NCI-H1048 (cell line): ENCODE measurements at places on chromosomes 1 and 21.

DNA sequence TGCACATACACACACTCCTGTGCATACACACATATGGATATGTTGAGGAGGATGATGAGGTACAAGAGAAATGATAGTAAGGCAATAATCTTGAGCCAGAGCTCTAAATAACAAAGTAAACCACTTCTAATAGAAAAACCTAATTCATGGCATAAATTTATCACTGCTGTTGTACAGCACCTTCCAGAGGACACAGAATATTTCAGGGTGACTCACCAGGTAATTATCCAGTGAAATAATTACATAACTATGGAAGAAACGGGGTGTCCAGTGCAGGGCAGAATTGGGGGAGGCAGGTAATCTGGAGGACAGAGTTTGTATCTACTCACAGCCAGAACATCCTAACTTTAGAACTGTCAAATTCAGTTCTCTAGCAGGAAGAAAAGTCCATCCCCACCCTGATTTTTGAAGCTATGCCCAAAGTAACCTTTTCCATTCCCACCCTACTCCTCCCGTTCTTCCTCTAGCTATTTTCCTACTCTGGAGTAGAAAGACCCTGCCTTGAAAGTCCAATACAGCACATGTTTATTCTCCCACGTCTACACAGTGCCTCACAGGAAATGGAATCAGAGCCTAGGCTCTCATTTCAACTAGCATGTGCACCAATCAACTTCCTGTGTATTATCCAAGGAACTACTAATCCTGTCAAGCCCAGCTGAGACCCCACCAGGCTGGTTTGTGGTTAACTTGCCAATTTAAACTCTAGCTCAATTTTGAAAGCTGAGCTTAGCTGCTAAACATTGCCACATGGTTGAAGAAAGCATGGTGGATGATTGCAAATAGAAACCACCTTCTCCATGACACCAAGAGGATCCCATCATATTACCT, 96.6 kb downstream of the PTPN14 start:
- no peak for DNase-seq

DNA sequence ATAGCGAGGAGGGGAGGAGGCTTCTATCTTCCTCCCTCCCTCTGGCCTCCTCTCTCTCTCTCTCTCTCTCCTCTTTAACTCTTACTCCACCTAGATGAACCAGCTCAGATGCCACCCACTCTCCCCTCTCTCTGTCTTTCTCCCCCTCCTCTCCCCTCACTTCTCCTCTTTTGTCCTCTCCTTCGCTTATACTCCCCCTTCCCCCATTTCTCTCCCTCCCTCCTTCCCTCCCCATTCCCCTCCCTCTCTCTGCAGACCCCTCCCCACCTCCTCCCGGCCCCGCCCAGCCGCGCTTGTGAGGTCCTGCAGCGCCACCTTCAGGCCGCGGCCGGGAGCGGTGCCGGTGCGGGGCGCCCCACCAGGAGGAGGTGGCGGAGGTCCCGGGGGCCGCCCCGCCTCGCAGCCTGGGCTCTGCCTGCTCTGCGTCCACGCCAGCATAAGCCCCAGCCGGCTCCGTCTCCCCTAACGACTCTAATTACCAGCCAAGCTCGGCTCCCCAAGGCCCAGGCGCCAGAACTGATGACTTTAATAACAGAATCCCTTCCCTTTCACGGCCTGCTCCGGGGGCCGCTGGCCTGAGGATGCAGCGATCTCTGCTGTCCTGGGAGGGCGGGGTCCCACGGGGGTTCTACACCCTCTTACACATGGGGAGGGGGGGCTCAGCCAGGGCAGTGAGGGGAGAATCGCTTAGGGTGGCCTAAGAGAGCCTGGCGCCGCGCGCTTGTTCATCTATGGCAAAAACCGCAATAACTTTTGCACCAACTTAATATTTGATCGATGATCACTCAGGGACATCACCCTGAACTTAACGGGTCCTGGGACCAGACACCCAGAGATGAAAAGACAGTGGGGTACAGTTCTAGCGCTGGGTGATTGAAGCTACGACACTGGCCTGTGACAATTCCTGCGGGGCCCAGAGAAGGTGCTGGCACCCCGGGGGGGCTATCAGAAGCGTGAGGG, 637.3 kb downstream of the MATN1 start:
- peak; percentile 15 for DNase-seq

- no peak for DNase-seq
These were observed 28.4 kb downstream of the RASAL2 start for GRCh38 chr1:178122283-178122682.

GRCh38 chr21:35586305-35586704, 474.0 kb downstream of the SETD4 start:
- no peak for DNase-seq

DNA sequence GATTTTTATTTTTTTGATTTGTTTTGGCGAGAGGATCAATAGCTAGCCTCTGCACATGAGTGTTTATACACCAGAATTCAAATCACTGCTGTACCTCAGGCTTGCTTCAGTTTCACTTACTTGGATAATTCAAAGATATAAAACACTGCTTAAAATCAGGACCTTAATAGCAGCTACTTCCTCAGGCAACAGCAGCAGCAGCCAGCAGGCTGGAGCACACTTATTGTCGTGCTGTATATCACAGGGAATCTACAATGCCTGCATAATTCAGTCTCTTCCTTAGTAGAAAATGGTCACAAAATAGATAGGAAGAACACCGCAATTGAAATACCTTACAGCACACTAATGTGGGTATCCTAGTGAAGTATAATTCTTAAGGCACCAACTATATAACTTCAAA, 497.3 kb downstream of the NEGR1 start:
- DNase-seq: no peak

GRCh38 chr1:7459914-7460313, 311.2 kb upstream of the VAMP3 start:
- DNase-seq: no peak

GRCh38 chr21:35641271-35642016, 418.9 kb downstream of the SETD4 start:
- DNase-seq: no peak

- DNase-seq: no peak
These were observed 164.9 kb downstream of the ST6GALNAC3 start for GRCh38 chr1:76239470-76239918.

- no peak for DNase-seq
These were observed 61.6 kb downstream of the KLHDC7A start for GRCh38 chr1:18542351-18542750.

DNA sequence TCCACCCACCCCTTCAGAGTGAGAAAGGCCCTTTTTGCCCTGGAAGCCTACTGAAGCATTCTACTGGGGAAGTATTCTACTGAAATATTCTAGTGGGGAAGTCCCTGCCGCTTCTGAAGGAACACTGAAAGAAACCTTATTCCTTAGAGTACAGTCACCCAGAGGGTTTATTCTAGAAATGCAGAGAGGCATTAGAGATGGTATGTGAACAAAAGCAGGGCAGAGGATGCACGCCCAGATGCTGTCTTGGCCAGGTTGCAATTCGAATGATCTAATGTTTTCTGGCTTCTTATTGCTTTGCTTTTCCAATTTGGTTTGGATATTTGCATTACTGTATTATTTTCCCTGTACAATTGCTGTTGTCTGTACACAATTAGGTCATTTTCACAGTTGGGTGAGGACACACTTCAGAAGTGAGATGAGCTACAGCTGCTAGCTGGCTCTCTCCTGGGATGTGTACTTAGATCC, 37.1 kb downstream of the CCN1 start:
- DNase-seq: no peak

DNA sequence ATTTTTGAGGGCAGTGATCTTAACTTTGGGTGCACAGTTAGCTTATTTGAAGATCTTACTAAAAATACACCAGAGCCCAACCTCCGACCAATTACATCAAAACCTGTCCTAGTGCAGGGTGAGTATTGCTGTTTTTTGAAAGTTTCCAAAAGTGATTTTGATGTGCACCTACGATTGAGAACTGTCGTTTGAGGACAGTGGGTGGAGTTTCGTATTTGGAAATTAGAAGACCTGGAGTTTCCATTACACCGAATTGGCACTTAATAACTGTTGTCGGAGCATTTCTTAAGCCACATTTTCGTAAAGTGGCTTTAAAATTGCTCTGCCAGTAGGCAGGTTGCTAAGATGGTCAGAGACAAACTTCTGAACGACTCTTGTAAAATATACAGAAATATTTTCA, 1.1 kb downstream of the SOD1 start:
- DNase-seq: no peak

- DNase-seq: no peak
These were observed 176.9 kb upstream of the DEPDC1 start for GRCh38 chr1:68673771-68674170.
